ENCODE measurements at places on chromosomes 16 and 17.
A peak's percentile ranks its signal among the peaks of the same experiment; 100 is the strongest.

GRCh38 chr16:11063448-11064201, 119.3 kb downstream of the CLEC16A start:
- DNase-seq = no peak

GRCh38 chr16:813204-813915, 12.8 kb upstream of the GNG13 start:
- DNase-seq = peak; percentile 32

- peak; percentile 21 for DNase-seq
Observed at GRCh38 chr16:49281843-49282642, 405 bp upstream of the CBLN1 start.

DNA sequence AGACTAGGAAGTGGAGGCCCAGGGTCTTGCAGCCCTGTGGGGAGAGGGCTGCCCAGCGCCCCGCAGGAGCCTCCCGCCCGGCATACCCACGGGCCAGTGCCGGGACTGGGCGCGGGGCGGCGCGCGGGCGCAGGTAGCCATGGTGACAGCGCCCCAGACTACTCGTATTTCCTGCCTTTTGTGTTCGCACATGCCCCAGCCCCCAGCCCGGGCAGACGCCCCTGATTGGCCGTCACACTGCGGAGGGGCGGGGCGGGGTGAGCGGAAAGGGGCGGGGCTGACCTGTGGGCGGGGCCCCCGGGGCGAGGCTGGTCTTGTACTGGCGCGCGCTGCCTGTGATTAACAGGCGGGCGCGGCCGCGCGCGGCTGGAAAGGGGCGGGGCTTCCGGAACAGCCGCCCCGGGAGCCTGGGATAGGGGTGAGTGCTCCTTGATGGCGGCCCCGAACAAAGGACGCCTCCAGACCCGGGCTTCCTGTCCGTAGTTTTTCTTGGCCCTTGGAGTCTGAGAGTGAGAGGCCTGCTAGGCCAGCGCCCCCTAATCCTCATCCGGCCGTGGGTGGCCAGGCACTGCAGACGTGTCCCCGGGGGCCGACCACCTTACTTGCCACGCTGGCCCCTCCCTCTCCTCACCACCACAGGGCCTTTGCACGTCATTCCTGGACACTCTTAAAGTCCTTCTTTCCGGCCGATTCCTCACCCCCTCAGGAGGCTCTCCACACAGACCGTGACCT, 71.0 kb downstream of the RAI1 start:
- DNase-seq = peak; percentile 94

- peak; percentile 79 for DNase-seq
Observed at GRCh38 chr16:15055141-15056053, 477 bp downstream of the NTAN1 start.

- DNase-seq = no peak
Observed at GRCh38 chr16:8853150-8853549, 15.7 kb downstream of the CARHSP1 start.

- no peak for DNase-seq
Observed at GRCh38 chr16:73166441-73166851, 118.5 kb upstream of the ZFHX3 start.

DNA sequence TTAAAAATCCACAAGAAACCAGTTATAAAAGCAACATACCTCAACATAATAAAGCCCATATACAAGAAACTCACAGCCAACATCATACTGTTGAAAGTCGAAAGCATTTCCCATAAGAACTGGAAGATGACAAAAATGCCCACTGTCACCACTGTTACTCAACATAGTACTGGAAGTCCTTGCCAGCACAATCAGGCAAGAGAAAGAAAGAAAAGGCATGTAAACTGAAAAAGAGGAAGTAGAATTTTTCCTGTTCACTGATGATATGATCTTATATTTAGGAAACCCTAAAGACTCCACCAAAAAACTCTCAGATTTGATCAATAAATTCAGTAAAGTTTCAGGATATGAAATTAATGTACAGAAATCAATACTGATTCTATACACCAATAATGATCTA, 45.1 kb downstream of the AHSP start:
- no peak for DNase-seq

GRCh38 chr16:29789775-29790182, 772 bp upstream of the KIF22 start:
- DNase-seq = no peak

- no peak for DNase-seq
Observed at GRCh38 chr17:36687736-36688135, 86.4 kb downstream of the MRM1 start.

- DNase-seq = no peak
Observed at GRCh38 chr17:57544401-57544800, 200.7 kb downstream of the CCDC182 start.

- DNase-seq = no peak
Observed at GRCh38 chr17:76241204-76241538, 878 bp upstream of the RNF157 start.

- no peak for DNase-seq
Observed at GRCh38 chr17:2172077-2172851, 117.4 kb downstream of the HIC1 start.

DNA sequence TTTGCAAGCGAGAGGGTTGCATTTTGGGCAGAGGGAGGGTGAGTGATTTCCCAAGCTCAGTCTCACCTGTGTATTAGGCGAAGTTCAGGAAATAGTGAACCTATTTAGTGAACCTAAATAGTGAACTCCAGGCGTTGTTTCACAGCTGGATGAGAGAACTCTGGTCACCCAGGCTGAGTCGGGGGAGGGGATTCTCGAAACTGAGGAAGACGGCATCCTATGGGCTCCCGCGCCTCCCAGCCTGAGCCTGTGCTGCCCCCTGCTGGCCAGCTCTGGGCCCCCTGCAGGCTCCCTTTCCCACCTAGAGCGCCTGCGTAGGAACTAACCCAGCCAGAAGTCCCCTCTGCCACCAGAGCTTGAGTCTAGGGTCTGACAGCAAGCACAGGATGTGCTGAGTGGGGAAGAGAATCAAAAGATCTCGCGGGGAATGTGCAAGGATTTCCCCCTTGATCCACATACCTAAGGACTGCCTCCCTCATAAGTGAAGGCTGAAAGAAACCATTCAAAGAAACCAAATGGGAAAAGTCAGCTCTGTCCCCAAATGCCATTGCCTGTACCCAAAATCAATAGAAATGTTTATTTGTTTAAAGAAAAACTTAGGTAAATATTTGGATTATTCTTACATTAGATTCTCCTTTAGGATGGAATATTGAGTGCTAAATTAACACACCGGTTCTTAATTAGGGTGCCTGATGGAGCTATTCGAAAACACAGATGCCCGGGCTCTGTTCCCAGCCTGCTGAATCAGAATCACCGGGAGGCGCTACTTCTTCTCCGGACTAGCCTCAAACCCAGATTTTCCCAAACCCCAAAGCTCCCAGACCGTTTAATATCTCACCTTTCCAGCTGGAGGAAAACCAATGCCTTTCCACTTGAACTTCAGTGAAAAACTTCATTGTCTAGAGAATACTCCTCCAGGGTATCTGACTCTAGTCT, 14.8 kb upstream of the MARVELD3 start:
- DNase-seq = peak; percentile 84

DNA sequence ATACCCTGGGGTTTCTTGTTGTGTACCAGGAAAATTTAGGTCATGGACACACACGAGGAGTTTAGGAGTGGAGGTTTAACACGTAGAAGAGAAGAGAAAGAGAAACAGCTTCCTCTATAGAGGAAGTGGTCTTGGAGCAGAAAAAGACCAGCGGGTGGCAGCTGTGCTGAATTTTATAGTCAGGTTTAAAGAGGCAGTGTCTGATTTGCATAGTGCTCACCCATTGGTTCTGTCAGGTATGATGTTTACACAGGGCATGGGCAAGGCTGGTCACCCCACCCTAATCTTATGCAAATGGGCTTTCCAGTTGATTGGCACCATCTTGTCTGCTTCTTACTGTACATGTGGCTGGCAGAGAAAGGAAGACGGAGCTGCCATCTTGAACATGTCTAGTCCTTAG, 309.0 kb downstream of the CDH13 start:
- no peak for DNase-seq
